Fibroblast of upper back skin (primary cell): ENCODE measurements at places on chromosomes 4 and X.

DNA sequence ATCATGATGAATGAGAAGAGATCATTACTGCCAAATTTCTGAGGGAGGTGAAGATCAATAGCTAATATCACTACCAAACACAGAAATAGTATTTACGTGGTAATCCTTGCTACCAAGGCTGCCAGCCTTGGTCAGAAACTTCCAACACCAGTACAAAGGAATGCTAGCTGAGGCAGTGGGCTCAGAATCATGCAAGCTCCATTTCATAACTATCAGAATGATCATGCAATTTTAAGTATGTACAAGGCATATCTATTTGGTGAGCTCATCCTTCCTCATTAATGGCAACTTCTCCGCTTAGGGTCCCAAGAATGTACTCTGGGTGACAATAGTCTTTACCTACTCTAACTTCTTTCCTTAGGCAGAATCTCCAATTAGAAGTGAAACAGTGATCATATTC is 135.0 kb downstream of the GPC3 start:
- DNase-seq, result no peak

- DNase-seq, result no peak
Measured at GRCh38 chrX:19647731-19648588, 132.7 kb upstream of the MAP3K15 start.

DNA sequence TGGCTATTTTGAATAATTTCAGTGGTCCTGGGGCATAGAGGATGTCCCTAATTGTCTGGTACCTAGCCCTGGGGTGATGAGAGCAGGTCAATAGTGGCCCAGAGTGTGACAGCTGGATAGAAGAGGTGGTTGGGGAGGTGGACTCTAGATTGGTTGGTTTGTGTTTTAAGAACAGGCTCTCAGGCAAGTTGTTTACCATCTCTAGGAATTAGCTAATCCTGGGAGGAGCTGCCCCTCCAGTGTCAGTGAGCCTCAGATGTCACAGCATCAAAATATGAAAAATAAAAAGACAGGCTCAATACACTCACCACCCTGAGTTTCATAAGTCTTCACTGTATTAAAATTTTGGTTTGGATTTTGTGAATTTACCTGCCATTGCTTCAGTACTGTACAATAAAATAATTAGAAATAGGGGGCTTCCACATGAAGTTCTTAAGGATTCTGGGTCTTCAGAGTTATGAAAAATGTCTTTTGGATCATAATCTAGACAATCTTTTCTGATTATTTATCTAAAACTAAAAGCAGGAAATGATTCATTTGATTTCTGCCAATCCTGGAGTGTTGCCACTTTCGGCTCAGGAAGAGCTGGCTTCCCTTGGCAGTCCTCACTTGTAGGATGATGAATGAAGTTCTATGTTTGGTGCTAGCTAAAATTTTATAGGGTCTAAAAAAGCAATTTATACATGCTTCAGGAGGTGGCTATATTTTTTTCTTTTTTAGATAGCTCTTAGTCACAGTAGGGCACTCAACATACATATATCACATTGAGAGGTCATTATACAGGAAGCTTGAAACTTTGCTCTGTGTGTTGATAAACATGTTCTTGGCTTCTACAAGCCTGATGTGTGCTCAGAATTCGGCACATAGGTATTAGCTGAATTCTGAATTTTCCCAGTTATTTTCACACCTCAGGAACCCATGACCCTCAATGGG is 395.1 kb downstream of the RAB28 start:
- DNase-seq, result peak; percentile 8

GRCh38 chr4:158500054-158500453 is 21.6 kb upstream of the RXFP1 start:
- DNase-seq, result no peak

- DNase-seq, result no peak
Measured at GRCh38 chrX:9482408-9482807, 17.6 kb downstream of the TBL1X start.

- DNase-seq, result peak; percentile 46
Measured at GRCh38 chr4:75781305-75781704, 56.9 kb downstream of the USO1 start.

GRCh38 chr4:26462874-26463273 is 27.4 kb downstream of the CCKAR start:
- DNase-seq, result peak; percentile 34

GRCh38 chr4:137420901-137421396 is 111.3 kb downstream of the PCDH18 start:
- no peak for DNase-seq

- peak; percentile 56 for DNase-seq
Measured at GRCh38 chrX:30713061-30713525, 59.9 kb downstream of the GK start.

DNA sequence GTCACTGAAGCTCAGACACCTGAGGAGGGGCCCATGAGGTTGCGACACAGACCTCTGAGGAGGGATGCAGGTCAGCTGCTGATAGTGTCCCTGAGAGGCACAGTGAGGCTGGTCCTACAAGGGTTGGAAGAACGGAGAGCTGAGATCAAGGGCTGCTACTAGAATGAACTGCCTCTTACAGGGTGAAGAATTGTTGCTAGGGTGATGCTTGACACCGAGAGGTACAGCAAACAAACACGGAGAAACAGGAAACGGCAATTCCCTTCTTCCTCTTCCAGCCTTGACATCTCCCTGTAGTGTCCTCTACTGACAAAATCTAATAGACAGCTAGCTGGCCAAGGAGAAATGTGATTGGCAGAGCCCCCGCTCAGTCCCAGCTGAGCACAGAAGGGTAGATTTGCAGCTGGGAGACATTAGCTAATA is 11.8 kb upstream of the HPGDS start:
- DNase-seq, result no peak

- no peak for DNase-seq
Measured at GRCh38 chr4:129378364-129378763, 282.4 kb downstream of the C4orf33 start.

- DNase-seq, result peak; percentile 79
Measured at GRCh38 chrX:71292669-71293365, 8.7 kb upstream of the ITGB1BP2 start.

- peak; percentile 64 for DNase-seq
Measured at GRCh38 chr4:101357751-101358150, 10.4 kb upstream of the PPP3CA start.

DNA sequence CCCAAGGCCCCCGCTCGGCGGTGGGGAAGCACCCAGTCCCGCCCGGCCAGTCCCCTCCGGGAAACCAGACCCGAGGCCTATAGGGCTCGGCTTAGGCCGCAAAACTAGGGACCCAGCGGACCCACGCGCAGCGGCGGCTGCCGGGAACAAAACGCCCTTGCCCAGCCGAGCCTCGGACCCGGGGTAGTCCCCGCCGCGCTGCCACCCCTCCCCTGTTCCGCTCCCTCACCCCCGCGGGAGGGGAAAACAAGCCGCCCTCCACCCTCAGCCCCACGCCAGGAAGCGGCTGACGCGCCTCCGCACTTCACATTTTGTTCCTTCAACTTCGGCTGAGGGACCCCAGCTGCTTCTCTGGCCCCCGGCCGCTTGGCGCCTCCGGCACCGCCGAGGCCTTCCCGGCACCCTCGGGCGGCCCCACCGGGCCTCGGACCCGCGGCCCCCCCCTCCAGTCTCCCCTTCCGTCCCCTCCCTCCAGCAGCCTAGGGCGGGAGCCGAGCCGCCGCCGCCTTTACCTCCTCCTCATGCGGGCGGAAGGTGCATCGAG is 694 bp downstream of the PDS5A start:
- no peak for DNase-seq

DNA sequence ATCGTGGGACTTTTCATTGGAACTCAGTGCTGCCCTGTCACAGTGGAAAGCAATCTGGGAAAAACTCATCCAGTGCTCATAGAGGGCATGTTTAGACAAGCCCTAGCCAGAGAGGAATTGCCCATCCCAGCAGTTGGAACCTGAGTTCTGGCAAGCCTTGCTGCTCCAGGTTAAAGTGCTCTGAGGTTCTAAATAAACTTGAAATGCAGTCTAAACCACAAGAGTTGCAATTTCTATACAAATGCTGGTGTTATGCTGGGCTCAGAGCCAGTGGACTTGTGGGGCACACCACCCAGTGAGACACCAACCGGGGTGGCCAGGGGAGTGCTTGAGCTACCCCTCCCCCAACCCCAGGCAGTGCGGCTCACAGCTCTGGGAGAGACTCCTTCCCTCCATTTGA is 142.8 kb upstream of the PPP1R2C start:
- no peak for DNase-seq

DNA sequence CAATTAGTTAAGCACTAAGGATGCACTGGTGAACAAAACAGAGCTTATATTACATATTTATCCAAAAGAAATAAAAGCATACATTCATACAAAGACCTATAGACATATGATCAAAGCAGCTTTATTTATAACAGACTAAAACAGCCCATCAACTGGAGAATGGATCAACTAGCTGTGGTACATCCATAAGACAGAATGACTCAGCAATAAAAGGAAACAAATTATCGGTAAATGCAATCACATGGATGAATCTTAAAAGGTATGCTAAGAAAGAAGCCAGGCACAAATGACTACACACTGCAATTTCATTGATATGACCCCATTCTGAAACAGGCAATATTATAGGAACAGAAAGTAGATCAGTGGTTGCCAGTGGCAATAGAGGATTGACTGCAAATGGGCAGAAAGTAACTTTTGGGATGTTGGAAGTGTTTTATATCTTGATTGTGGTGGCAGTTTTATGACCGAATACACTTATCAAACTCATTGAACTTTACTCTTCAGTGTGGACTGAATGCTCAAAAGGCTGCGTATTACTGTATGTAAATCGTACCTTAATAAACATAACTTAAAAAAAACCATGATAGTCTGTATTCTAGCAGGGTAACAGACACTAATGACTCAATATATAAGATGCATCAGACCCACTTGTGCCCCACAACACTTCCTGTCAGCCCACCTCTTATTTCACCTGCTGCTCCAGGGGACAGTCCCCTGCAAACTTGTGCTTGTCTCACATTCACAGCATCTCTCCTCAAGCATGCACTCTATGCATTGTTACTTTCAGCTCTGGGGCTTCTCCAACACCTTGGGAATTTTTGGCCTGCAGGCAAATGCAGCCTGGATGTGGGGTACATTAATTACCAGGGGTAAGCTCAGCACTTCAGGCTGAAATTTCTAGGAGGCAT is 59.1 kb downstream of the MID1IP1 start:
- no peak for DNase-seq

DNA sequence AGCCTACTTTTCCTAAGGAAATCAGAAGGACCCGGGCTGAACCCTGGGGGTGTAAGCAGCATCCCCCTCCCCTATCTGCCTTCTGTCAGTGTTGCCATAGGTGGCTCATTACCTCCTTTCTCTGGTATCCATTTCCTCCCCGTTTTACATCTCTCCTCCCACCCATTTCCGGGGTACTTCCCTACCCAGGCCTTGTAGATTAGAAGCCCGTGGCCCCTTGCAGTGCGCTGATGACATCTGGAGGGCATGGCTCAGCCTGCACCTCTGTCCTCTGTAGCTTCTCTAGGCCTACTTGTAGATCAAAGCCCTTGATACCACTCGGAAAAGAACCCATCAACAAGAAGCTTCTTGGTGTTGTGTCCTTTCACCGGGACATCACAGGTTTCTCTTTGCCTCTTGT is 71.8 kb downstream of the NBDY start:
- DNase-seq, result no peak

- DNase-seq, result no peak
Measured at GRCh38 chr4:189941005-189941450, 356 bp downstream of the FRG1 start.

DNA sequence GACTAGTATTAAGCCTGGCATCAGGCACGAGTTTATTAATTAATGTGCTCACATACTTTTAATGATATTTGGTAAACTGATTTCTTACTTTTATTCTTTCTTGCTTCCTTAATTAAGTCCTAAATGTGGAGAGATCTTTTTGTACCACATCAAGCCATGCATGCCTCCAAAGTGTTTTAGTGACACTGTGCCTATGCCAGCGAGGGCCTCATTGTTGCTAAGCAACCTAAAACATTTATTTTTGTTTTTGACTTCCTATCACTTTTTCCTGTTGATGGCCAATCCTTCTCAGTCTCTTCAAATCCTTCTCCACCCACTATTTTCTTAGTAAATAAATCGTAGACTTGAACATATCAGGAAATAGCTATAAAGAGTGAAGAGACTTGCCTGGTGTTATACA is 5.5 kb upstream of the NSUN7 start:
- DNase-seq, result no peak

DNA sequence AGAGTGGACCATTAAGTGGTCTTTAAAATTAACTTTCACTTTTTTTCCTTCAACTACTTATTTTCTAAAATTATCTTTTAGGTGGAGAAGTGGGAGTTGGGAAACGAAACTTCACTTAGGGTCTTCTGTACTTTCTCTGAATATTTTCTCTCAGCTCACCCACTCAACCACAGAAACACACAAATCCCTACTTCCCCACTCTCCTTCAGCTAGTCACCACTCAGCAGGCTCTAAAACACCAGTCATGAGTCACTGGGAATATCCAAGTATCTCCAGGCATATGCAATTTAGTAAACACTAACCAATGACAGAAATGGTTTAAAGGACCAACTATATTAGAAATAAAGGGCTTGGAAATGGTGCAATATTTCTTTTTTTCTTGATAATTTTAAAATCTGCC is 153.0 kb upstream of the RPS6KA6 start:
- peak; percentile 55 for DNase-seq

- peak; percentile 84 for DNase-seq
Measured at GRCh38 chr4:77052352-77052751, 23.4 kb downstream of the CCNI start.

DNA sequence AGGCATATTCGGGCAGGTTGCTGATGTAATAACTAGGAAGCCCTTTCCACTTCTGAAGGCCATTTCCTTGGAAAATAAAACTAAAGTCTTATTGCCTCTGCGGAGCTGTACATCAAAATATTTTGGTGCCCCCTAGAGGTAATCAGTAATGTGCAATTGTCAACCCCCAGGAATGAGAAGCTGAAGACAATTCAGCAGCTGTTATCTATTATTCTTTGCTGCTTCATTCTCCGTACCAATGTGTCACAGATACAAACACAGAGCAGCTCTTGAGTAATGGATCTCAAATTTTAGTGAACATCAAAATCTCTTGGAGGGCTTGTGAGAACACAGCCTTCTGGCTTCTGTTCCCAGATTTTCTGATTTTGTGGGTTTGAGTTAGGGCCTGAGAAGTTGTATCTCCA is 3.5 kb upstream of the SLIT2 start:
- DNase-seq, result peak; percentile 95

DNA sequence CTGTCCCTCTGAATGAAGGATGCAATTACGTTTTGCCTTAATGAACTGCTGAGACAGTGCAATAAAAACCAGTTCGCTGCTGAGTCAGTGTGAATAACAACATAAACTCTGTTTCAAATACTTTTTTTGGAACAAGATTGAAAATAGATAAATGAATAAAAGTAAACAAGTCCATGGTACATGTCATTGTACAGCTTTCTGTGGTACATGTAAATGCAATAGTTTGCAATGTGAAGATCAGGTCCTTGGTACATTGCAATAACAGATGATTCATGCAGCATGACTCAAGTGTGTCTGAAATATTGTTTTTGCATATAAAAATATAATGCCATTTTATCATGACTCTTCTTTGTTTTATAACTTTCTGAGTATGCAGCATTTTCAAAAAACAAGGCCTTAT is 193.4 kb upstream of the PACRGL start:
- DNase-seq, result peak; percentile 80

DNA sequence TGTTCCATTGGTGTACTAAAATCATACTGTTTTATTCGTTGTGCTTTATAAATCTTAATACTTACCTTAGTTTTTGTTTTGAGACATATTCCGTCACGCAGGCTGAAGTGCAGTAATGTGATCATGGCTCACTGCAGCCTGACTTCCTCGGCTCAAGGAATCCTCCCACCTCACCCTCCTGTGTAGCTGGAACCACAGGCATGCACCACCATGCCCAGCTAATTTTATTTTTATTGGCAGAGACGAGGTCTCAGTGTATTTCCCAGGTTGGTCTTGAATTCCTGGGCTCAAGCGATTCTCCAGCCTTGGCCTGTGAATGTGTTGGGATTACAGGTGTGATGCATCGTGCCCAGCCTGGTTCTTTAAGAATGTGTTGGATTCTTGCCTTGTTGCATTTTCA is 24.4 kb upstream of the DCK start:
- no peak for DNase-seq
